ENCODE measurements at places on chromosomes 3 and 15. TPM values are rescaled to one million over a fixed set of nuclear protein-coding genes. Genes with fewer than 3 reads are reported as not detected.

The POLQ gene
- 0.38 TPM for total RNA-seq

- DNase-seq: no peak
Observed at GRCh38 chr3:183822631-183823030, 2.7 kb downstream of the MAP6D1 start.

DNA sequence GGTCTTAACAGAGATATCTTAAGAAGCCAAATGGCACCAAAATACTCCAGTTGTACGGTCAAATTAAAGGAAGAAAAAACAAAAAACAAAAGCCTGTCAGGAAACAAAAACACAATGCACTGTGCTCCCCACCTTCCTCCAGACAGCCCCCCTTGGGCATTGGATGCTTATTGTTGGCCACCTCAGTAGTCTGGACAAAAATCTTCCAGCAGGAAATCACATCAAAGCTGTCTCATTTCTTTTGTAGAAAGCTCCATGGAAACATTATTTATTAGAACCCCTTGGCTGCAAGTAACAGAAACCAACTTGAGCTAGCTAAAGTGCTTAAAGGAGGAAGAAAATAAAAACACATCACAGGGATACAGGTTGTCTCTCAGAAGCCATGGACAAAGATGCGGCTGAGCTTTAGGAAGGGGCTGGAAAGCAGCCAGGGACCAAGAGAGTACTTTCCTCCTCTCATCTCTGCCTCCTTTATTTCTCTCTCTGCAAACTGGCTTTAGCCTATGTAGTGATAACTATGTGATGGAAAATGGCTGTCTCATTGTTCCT lies 651.5 kb upstream of the ADAMTS9 start:
- DNase-seq: no peak

- no peak for DNase-seq
Observed at GRCh38 chr15:94451466-94451865, 220.1 kb downstream of the MCTP2 start.

- no peak for DNase-seq
Observed at GRCh38 chr15:49279521-49280456, 109.7 kb downstream of the GALK2 start.
